ENCODE measurements at places on chromosomes 13 and 19.

DNA sequence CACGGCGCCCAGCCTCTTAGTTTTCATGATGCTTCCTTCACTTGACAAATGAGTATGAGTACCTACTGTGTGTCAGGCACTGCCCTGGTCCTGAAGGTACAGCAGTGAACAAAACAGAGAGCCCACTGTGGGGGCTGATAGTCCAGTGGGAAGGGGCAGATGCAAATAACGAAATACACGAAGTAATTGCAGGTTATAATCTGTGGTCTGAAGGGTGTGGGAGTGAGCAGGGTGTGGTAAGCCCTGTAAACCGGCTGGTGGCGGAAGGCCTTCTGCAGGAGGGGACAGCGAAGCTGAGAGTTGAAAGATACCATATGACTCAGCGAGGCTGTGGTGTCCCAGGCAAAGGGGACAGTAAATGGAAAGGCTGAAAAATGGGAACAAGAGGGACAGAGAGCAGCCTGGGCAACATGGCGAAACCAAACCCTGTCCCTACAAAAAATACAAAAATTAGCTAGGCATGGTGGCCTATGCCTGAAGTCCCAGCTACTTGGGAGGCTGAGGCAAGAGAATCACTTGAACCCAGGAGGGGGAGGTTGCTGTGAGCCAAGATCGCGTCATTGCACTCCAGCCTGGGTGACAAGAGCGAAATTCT is 60.5 kb downstream of the MAP4K1 start:
- DNase-seq, result no peak

- DNase-seq, result no peak
Measured at GRCh38 chr13:96662036-96662435, 332.2 kb downstream of the OXGR1 start.

DNA sequence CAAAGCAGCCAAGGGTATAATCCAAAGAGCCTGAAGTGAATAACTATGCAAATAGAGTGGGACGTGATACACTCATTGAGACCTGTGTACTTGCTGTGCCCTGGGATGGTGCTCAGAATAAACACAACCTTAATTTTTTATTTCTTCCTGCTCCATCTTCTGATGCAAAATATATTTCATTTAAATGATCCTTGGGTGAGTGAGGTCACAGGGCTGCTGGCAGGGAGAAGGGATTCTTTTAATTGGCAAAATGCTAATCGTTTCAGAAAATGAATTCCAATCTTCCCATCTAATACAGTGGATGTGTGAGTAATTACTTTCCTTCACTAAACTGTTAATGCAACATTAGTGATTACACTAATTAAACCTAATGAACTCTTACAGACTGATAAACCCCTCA is 63.5 kb downstream of the SIAH3 start:
- no peak for DNase-seq

DNA sequence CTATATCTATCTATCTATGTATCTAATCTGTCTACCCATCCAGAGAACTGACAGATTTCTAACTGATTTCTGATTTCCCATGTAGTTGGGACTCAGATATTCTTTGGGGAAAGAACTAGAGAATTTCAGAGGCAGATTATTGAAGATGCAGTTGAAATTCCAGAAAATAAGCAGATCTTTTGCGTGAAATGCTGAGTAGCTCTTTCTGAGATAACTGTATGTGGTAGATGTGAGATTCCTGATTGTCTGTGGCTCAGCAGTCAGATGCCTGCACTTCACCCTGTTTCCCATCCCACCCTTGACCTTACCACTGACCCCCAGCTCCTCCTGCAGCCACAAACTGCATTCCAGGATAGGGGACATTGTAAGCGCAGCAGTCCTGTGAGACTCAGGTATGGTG is 61.5 kb downstream of the DGKH start:
- DNase-seq, result no peak

DNA sequence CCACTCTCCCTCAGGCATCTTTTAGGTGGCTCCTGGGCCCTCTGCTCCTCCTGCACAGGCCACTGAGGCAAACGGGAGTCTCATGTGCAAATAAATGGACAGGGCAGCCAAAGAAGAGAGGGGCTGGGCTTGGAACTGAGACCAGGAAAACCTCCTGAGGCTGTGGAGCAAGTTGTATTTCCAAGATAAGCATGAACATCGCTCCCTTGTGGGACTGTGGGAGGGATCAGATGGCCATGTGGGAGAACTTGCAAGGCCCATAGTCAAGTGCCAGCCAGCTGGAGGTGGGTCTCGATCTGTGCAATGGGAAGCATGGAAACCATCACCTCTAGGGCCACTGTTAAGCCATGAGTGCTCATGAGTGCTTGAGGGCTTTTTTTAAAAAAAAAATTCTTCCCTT is 24.9 kb downstream of the MED26 start:
- no peak for DNase-seq

DNA sequence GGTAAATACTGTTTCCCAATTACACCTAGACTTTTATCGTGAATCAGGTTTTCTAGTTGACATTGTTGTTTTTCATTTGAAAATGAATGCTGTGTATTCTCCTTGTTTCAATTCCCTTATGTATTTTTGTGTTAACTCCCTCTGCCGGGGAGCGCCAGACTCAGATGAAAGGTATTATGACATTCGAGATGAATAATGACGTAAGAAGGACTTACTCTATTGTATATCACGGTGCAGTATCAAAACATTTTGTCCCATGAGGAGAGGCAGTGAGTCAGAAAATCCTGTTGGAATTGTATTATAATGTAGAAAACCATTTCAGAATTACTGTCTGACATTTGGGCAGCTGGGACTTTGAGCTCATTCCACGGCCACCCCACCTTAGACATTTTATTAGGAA is 61.6 kb downstream of the LRCH1 start:
- no peak for DNase-seq

GRCh38 chr19:29851769-29852521 is 40.2 kb downstream of the CCNE1 start:
- no peak for DNase-seq

- no peak for DNase-seq
Measured at GRCh38 chr13:21925720-21926119, 254.8 kb downstream of the FGF9 start.

GRCh38 chr13:43785650-43786471 is 911 bp downstream of the ENOX1 start:
- DNase-seq, result peak; percentile 63

DNA sequence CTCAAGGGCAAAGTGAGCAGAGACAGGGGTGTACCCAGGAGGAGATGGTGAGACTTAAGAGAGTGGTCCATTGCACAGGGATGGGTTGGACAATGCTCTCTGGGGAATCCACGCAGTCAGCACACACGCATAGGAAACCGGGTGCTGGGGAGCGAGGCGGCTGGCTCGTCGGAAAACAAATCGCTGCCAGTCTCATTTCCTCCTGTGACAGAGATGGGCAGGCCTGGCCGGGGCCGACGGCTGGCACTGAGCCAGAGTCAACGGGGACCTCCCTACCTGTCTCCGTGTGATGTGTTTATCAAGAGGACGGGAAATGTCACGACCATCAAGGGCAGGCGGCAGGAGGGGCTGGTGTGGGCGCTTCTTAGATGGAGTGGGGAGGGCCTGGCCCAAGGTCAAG is 27.3 kb downstream of the PTPRS start:
- no peak for DNase-seq

DNA sequence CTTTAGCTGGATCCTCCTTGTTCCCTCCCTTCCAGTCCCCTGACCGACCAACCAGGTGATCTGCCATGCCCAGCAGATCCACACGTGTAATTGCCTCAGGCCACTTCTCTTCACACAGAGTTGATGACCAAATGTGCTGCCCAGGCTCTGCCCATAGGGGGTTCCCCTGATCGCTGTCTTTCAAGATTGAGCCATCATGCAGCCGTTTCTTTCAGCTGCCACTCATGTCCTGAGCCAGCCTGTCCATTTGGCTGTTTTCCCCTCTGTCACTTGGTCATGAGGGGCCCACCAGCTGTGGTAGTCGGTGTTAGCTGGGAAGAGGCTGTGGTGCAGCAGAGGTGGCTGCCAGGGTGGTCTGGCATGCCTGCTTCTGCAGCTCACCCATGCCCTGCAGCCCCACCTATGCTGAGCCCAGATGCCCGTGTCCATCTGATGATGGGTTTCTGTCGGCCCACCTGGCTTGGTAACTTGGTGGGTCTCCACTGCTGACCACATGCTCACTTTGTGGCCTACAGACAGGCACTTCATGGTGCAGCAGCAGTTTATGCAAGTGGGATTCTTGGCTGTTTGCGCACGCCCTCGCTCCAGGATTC is 35.6 kb upstream of the GPR183 start:
- DNase-seq, result no peak

- peak; percentile 21 for DNase-seq
Measured at GRCh38 chr13:105139380-105140285, 1395.8 kb downstream of the EFNB2 start.

- peak; percentile 57 for DNase-seq
Measured at GRCh38 chr19:16571822-16572331, 338 bp downstream of the SLC35E1 start.

GRCh38 chr19:5967994-5968430 is 9.9 kb downstream of the RANBP3 start:
- peak; percentile 87 for DNase-seq

- DNase-seq, result no peak
Measured at GRCh38 chr13:35139591-35139990, 197.5 kb downstream of the NBEA start.

DNA sequence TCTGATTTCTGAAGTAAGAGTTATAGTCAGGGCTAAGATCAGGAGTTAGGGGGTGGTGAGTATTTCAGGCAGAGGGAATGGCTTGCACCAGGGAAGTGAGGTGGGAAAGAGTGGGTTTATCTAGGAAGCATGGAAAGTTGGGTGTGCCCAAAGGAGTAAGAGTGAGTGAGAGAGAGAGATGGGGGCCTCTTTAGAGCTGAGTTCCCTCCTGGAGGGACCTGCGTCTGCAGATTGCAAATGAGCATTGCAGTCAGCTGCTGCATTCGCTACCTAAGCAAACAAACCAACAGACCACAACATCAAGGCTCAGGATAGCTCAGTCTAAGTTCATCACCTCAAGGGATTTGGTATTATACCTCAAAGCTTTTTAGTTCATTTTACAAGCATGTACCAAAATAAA is 405.8 kb downstream of the FGF9 start:
- DNase-seq, result no peak

DNA sequence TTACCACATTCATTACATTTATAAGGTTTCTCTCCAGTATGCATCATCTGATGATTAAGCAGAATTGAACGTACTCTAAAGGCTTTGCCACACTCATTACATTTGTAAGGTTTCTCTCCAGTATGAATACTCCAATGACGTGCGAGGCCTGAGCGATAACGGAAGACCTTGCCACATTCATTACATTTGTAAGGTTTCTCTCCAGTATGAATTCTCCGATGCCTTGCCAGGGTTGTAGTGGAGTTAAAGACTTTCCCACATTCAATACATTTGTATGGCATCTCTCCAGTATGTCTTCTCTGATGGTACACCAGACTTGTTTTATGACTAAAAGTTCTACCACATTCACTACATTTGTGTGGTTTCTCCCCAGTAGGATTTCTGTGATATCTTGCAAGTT is 16.8 kb upstream of the ZNF432 start:
- DNase-seq, result no peak

GRCh38 chr13:28666897-28667488 is 8.1 kb downstream of the POMP start:
- no peak for DNase-seq

DNA sequence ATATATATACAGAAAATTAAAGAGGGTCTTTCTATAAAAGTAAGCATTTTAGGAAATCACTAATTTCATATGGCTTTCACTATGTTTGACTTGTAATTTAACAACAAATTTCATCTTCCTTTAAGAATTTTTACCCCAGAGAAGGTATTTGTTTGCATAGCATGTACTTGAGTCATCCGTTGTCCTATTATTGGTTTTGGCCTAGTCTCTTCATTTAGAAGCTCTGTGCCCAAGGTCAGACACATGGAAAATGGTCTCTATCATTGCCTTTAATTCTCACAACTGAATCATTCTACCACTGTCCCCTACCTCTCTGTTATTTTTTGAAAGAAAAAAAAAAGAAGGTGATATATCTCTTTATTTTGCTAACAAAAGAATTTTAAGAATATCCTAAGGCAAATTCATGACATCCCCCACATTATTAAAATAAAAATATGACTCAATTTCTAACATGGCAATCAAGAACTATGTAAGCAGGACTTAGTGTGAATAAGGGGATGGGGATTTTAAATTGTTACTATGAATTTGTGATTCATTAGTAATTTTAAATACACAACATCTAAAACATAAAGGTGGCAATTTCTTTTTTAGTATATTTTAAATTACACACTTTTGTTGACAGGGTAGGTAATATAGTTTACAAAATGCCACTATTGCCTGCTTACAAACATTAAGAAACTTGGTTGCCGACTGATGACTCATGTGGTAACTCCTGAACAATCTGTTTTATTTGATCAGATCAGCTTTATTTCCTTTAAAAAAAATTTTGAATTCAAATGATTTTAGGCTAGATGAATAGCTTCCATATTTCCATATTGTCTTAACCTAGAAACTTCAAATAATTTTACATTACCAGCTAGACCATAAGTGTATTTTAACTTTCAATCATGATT is 13.9 kb downstream of the SLITRK5 start:
- no peak for DNase-seq

GRCh38 chr13:29065142-29065541 is 245.0 kb downstream of the MTUS2 start:
- DNase-seq, result no peak

DNA sequence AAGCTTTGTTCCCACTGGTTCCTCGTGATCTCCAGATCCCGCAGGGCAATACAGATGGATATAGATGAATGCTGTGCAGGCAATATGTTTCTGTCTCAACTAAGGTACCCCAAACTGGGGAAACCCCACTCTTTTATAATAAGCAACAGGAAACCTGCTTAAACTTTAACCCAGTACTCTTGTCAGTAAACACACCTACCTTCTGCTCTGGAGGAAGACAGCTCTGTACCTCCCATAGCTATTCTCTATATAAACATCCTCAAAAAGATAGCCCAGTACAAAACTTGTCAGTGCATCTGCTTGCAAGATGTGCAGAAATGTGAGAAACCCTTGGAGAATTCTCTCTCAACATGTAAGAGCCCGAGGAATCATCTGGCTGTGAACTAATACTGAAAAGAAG is 583.6 kb downstream of the OLFM4 start:
- DNase-seq, result no peak

GRCh38 chr13:44884076-44884729 is 105.1 kb downstream of the NUFIP1 start:
- no peak for DNase-seq

GRCh38 chr13:95924389-95924994 is 128.7 kb downstream of the UGGT2 start:
- DNase-seq, result peak; percentile 44

- DNase-seq, result no peak
Measured at GRCh38 chr13:50393628-50394027, 378.4 kb downstream of the KCNRG start.

DNA sequence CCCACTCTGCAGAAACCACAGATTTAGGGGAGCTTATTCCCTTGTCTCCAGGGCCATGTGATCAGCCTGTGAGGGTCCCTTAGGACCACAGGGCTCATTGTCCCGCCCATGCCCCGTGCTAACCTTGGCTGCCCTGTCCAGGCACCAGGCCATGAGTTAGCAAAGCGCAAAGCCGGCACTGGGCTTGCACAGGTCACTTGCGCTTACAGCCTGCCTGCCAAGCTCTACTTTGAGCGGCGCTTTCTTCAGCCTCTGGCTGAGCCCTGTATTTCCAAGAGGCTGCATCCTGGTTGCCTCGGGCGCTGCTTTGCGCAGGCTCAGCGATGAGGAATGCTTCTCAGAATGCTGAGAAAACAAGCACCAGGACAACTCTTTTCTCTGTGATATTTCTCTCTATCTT is 188.0 kb downstream of the TDRD3 start:
- DNase-seq, result no peak

GRCh38 chr13:99374994-99375737 is 68.0 kb upstream of the GPR183 start:
- no peak for DNase-seq

- DNase-seq, result no peak
Measured at GRCh38 chr13:49044836-49045235, 69.1 kb downstream of the FNDC3A start.
